Activated CD4-positive, alpha-beta T cell treated with anti-CD3 and anti-CD28 coated beads, Interleukin-2, amount 10 ng/mL, durations not matched to agents 7 days and 5 days (primary cell): ENCODE measurements at places on chromosomes 3 and 15.

- DNase-seq = no peak
These were observed 129.7 kb upstream of the SMAD3 start for GRCh38 chr15:66935688-66936087.

DNA sequence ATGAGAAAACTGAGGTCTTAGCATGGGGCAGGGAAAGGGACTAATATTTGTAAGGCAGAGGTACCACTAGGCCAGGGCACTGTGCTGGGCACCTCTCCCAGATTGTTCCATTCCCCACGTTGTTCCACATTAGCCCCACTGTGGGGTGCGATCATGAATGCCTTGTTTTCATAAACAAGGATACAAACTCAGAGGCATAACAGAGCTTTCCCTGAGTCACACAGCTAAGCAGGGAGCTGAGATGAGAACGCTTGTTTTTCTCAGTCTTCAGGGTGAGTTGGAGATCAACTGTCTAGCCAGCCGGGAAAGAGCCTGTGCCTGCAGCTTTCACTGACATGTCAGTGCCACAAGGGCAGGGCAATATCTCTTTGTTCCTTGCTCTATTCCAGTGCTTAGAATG, 47.9 kb upstream of the ITGA11 start:
- no peak for DNase-seq

DNA sequence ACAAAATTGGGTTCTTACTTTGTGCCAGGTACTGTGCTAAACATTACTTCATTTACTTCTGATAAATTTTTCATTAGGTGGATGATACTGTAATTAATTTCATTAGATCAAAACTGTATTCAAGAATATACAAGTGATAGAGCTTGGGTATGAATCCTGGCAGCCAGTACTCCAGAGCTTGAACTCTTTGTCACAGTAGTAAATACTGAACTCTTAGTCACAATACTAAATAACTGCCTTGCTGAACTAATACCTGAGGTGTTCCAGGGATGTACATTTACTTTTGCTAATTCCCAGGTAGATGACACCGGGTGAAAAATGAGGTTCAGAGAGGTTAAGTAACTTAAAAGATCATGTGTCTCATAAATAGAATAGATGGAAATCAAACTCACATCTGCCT, 20.3 kb downstream of the FXR1 start:
- DNase-seq = no peak

GRCh38 chr3:59531994-59532393, 482.2 kb upstream of the CFAP20DC start:
- DNase-seq = no peak

GRCh38 chr15:58462547-58462946, 30.8 kb downstream of the LIPC start:
- no peak for DNase-seq
